NCI-H2029 (cell line): ENCODE measurements at places on chromosomes 6 and 20.

- peak; percentile 97 for DNase-seq
Measured at GRCh38 chr20:51766994-51767866, 960 bp downstream of the ATP9A start.

GRCh38 chr20:51985013-51985415 lies 182.7 kb upstream of the SALL4 start:
- no peak for DNase-seq

DNA sequence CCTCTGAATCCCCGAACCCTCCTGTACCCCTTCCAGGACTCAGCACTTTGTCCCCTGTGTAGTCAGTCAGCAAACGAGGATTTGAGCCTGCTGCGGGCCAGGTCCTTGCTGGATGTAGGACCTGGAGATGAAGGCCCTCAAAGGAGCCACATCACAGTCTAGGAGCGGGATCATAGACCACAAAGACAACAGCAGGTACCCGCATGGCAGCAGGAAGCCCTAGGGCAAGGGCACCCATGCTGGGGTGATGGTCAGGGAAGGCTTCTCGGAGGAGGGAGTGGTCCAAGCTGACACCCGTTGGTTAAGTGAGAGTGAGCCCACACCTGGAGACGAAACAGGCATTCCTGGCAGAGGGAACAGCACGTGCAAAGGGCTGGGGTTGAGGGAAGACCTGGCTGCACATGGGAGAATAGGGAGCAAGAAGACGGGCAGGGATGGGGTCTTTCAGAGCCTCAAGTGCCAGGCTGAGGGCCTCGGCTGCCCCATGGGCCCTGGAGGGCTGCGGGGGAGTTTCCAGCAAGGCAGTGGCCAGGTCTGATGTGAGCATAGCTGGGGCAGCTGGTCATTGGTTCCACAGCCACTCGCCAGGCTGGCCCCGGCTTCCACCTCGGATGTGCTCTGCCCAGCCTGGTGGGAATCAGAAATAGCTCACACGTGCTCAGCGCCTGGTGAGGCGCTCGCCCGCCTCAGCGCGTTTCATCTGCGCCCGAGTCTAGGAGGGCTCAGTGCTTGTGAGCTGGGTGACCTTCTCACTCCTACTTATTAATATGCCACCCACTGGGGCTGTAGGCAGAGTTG lies 15.0 kb downstream of the DLGAP4 start:
- no peak for DNase-seq

- no peak for DNase-seq
Measured at GRCh38 chr20:19911810-19912382, 105.3 kb upstream of the NAA20 start.

DNA sequence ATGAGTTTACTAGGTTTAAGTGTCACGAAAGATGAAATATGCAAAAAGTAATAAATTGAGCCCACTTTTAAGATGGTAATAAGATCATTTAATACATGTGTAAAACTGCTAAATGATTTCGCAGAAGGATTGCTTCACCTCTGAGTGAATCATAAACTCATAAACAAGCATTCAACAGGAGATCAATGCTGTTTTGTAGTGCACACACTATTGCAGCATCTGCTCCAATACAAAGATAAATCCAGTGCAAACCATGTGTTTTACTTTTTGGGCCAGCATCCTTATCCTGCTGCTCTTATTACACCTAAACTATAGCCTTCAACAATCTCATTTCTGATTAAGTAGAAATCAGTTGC lies 400.1 kb downstream of the NKAIN2 start:
- no peak for DNase-seq

GRCh38 chr6:26475823-26476729 lies 18.3 kb downstream of the BTN2A1 start:
- DNase-seq: no peak

DNA sequence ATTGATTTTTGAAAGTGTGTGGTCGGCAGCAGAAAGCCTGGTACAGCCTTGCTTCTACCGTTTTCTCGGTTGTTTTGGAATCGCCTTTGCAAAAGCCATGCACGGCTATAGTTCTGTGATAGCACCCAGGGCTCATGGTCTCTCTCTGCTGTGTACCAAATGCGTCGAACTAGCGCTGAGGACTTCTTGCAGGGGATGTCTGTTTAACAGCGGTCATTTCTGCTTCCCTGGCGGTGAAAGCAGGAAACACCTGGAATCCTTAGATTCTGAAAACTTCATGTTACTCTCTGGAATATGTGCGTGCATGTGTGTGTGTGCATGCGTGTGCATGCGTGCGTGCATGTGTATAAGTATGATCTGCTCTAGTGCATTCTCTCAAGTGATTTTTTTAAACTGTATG lies 26.1 kb upstream of the GCNT2 start:
- no peak for DNase-seq

- DNase-seq: no peak
Measured at GRCh38 chr6:11772109-11772825, 6.3 kb downstream of the ADTRP start.

DNA sequence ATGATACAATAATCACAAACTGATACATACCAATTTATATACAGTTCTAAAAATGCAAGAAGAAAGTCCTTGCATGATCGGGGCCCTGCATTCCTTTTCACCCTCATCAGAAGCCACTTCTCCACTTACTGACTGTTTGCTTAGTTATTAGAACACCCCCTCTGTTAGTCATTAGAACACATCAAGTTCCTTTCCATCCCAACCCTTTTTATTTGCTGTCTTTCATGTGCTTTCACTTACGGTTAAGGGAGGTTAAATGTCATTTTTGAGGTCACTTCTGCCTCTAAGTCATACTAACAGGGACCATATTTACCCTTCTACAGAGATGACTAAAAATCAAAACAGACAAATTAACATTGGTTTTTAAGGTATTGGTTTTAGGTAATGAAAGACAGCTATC lies 149.1 kb downstream of the LMBRD1 start:
- no peak for DNase-seq

GRCh38 chr6:32184084-32184640 lies at the start of gene AGER:
AGER (minus strand) TSS chr6:32184253; CDS start chr6:32184222, 31 bp downstream.
- DNase-seq: no peak

DNA sequence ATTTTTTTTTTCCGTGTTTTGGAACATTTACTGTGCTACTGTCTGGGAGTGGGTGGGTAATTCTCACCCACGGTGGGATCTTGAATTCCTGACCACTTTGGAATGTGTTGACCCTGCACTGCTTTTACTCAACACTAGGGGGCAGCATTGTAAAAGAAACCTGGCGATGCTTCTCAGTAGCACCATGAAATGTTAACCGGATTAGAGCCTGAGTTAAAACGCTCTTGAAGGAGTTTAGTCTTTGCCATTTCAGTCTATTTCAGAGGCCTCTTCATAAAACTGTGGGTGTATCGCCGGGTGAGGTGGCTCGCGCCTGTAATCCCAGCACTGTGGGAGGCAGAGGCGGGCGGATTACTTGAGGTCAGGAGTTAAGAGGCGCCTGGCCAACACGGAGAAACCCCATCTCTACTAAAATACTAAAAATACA lies 114.4 kb upstream of the PRND start:
- peak; percentile 7 for DNase-seq

GRCh38 chr6:55023230-55023629 lies 151.1 kb upstream of the HCRTR2 start:
- DNase-seq: no peak

DNA sequence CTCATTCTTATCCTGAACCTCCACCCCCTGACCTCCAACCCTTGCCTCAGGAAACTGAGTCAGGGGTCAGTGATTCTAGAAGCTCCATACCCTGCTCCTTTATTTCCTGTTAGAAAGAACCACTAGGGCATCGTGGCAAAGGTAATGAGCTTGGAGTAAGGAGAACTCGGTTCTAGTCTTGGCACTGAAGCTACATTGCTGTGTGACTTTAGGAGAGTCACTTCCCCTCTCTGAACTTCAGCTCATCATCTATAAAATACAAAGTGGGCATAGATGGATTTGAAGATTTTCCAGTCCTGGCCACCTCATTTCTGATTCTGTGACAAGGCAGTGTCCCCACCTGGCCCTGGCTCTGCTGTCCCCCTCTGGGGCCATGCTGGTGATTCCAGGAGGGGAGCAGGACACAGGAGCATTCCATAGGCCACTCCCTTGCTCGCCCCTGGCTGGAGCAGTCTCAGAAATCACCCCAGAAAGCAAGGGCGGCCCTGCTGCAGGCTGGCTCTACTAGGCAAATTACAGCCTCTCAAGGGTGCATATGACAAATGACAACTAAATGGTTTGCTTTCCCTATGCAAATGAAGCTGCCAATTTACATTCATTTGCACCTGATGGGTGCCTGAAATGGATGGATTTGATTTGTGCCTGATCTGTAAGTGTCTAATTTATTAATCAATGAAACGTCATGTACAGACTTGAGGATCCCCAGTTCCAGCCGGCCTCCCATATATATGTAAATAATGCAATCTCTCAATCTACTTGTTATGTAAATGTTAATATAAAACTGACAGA lies 62.2 kb downstream of the LRFN2 start:
- no peak for DNase-seq
